K562 (cell line): ENCODE measurements at places on chromosomes 2 and 18. TPM values are rescaled to one million over a fixed set of nuclear protein-coding genes. Genes with fewer than 3 reads are reported as not detected.

The RUFY4 gene
- not detected in 2 replicates for total RNA-seq

The ZNF236 gene
- total RNA-seq, result 8.4 and 8.7 TPM in 2 replicates

The TFPI gene
- 74.7 and 83.0 TPM in 2 replicates for total RNA-seq

The PCARE gene
- not detected in 2 replicates for total RNA-seq

The NEDD4L gene
- 32.7 and 33.4 TPM in 2 replicates for total RNA-seq

The DCDC2C gene
- total RNA-seq, result not detected in 2 replicates

GRCh38 chr2:23668756-23669304, 258.1 kb downstream of the ATAD2B start:
- no peak for DNase-seq

DNA sequence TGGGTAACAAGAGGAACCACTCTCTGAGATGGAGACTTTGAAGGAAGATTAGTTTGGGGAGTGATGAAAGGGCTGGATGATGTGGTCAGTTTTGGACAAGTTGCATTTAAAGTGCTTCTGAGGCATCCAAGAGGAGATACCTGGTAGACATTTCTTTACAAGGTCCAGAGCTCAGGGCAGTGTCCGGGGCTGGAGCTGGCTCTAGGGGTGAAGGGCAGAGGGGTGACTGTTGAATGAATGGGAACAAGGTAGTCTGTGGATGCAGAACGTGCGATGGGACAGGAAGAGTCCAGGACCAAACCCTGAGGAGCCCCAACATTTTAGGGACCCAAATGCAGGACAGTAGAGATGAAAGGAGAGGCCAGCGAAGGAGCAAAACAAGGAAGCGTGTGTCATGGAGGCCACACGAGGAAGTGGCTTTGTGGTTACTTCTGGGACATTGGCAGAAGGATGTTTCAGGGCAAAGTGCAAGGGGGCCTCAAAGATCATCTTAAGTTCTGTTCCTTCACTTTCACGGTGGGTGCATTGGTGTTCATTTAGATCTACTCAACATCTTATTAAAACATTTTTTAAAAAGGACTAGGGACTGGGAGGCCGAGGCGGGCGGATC, 13.6 kb upstream of the GPR35 start:
- no peak for DNase-seq

GRCh38 chr2:151241224-151241623, 20.4 kb downstream of the RBM43 start:
- no peak for DNase-seq
